ENCODE measurements at places on chromosomes 5 and 9.
A peak's percentile ranks its signal among the peaks of the same experiment; 100 is the strongest.

DNA sequence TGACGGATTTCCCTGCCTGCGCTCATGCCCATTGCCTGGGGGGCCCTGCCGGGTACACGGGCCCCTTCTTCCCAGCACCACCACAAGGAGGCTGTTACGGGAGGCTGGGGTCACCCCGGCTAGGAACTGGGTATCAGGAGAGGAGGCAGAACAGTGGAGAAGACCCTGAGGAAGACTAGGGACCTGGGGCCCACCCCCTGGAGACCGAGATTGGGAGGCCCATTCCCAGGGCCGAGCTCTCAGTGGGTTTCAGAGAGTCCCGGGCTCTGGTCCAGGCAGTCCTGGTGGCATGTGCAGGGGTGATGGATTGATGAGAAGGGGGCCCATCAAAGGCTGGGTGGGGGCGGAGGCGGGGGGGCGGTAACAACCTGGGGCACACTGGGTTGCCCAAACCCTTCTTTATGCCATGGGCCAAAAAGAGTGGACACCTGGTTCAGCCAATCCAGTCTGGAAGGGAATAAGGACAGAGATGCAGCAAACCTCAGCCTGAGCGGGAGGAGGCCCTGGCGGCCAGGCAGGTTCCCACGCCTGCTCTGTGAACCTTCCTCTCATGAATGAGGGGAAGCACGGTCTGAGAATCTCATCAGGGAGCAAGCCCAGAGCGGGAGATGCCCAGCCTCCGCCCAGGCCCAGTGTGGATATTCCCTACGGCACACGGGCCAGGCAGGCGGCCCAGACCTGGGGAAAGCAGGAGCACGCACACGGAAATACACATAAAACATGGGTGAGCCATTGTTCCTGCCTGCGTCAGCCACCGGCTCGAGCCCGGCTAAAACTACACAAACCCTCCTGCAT, 785 bp upstream of the P4HA2 start:
- DNase-seq, result no peak

DNA sequence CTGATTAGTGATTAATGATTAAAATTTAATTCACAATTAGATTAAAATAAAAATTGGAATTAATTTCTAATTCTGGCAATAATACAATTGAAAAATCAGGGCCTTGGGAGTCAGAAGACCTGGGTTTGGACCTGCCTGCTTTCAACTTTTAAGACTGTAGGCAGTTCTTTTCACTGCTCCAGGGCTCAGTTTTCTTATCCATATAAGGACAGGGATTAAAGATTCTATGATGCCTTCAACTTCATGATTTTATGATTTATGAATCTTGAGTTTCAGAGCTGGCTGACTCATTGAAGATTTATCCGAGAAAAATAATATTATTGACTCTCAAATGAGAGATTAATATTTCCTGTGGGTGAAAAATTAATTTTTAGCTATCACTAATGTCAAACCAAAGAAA, 208.6 kb upstream of the ANKH start:
- DNase-seq, result peak; percentile 19

DNA sequence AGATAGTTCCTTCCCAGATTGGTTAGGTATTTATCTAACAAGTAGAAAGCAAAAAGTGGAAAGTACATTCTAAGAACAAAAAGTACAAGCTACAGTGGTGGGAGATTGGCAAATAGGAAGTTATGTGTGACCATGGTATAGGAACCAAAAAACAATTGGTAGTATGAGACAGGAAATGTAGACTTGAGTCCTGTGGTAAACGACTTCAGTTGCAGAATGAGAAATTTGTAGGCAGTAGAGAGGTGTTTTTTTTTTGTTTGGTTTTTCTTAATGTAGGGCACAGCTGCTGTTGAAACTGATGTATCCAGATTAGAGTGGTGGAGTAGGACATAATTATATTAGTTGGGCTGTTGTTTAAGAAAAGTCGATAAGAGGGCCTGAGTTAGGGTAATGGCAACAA, 72.0 kb downstream of the CCNH start:
- no peak for DNase-seq

GRCh38 chr5:98993512-98993911, 64.7 kb upstream of the CHD1 start:
- DNase-seq, result no peak

DNA sequence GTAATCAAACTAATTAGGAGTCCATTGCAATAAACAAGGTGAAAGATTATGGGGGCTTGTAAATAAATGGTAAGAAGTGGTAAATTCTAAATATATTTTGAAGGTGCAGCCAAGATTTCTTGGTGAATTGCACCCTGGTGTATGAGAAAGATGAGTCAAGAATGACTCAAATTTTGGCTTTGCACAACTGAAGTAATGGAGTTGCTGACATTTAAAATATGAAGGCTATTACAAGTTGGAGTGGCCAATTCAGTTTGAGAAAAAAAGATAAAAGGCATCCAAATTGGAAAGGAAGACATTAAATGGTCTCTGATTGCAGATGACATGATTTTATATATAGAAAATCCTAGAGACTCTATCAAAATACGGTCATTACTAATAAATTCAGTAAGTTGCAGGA, 2330.6 kb downstream of the MAT2B start:
- peak; percentile 2 for DNase-seq

Data from fibroblast of skin of right biceps (primary cell).